ENCODE measurements at places on chromosomes 1 and 21.

GRCh38 chr1:224623743-224624333, 7.7 kb downstream of the CNIH3 start:
- DNase-seq = no peak

- no peak for DNase-seq
Observed at GRCh38 chr1:229594227-229595008, 31.5 kb downstream of the TAF5L start.

GRCh38 chr1:36411674-36412648, 14.3 kb upstream of the LSM10 start:
- no peak for DNase-seq

- DNase-seq = no peak
Observed at GRCh38 chr1:36008546-36009197, 75.2 kb upstream of the TEKT2 start.
